Activated effector memory CD4-positive, alpha-beta T cell treated with anti-CD3 and anti-CD28 coated beads, Interleukin-2, amount 50 U/mL, for 16 hours (primary cell): ENCODE measurements at places on chromosomes 7 and 10.

DNA sequence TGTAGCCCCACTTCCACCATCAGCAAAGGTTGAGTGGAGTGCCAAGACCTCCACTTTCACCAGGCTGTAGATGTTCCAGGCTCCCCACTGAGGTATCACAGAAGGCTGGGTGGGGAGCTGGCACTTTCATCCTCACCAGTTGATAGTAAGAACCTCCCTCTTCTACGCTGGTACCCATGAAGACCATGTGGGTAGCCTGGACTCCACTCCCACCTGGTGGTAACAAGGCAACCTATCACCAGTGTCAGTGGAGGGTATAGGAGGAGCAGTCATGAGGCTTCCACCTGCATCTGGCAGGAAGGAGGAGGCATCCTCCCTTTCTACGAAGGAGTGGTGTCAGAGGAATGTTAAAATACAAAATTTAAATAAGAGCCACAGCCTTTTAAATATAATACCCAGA lies 4.4 kb downstream of the SMIM30 start:
- DNase-seq, result no peak

- no peak for DNase-seq
Measured at GRCh38 chr7:21754963-21755362, 190.7 kb downstream of the CDCA7L start.

GRCh38 chr10:117945651-117946050 lies 101.1 kb downstream of the RAB11FIP2 start:
- no peak for DNase-seq

GRCh38 chr10:133143200-133143533 lies 16.9 kb upstream of the KNDC1 start:
- DNase-seq, result peak; percentile 39

DNA sequence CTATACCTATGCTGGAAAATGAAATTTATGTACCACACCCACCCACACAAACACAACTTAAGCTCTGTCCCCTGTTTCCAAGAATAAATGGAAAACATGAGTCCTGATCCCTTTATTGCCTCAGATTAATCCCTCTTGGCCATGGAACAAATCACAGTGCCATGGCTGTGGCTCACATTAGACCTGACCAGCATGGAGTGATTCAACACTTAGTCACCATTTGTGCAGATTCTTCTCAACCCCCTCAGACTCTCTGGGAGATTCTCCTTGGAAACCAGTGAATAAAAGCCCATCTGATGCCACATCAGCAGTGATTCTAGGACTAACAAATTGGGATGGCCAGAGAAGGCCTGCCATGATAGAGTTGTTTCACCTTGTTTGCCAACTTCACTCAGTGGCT lies 204.4 kb upstream of the TMEM72 start:
- no peak for DNase-seq

DNA sequence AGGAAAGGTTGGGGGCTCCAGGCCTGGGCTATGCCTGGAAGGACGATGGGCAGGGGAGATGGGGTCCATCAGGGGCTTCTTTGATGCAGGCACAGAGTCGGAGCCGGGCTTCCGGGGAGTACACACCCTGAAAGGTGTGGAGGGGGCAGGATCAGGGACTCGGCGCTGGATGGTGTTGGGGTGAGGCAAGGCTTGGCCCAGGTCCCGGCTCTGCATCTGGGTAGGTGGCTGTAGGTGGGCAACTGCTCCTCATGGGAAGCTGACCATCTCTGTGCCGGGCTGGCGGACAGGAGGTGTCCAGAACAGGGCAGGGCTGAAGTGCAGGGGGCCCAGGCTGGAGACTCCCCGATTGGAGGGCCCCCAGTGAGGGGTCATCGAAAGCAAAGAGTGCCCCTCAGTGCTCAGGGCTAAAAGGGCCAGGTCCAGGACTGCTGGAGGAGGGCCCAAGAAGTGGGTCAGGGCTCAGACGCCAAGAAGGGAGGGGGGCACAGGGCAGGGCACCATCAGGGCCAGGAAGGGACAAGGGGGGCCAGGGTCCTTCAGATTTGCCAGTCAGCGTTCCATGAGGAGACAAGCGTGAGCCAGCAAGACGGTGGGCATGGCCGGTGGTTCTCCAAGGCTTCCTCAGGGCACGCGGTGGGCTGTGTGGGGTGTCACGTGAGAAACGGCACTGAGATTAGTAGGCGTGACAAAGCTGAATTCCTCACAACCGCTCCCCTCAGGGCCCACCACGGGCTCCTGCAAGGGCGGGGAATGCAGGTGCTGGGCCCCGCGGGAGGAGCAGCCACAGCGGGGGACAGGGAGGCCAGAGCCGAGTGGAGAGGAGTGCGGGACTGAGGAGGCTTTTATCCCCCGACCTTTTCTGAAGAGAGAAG lies 97.0 kb downstream of the BMS1 start:
- no peak for DNase-seq

- DNase-seq, result no peak
Measured at GRCh38 chr7:121211253-121211652, 117.5 kb upstream of the WNT16 start.

DNA sequence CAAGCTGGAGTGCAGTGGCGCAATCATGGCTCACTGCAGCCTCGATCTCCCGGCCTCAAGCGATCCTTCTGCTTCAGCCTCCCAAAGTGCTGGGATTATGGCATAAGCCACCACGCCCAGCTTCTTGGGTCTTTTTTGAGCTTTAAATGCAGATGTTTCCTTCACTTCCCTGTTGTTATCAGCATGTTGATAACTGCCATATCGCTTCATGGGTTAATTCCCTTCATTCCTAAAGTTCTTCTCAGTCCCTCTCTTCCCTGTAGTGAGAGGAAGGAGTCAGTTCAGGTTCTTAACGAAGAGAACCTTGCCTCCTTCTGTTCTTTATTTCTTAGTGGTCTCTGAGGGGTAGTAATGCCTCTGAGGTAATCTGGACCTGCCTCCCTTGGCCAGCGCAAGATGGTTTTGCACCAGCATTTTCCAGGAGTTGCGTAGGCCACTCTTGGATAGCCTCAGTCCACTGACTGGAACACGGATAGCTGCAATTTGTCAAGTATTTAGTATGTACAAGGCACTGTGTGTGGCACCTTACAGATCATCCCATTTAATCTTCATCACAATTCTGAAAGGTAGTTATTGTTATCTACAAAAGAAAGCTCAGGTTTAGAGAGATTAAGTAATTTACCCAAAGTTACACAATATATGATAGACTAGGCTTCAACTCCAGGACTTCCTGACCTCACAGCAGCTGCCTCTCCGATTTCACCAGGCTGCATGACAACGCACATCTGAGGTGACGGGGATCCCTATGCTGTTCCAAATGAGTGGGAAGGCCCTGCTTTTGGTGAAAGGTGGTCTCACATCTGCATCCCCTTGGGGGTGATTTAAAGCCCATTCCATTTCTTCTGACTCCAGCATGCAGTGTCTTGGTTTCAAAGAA lies 60.5 kb downstream of the GATA3 start:
- DNase-seq, result no peak

DNA sequence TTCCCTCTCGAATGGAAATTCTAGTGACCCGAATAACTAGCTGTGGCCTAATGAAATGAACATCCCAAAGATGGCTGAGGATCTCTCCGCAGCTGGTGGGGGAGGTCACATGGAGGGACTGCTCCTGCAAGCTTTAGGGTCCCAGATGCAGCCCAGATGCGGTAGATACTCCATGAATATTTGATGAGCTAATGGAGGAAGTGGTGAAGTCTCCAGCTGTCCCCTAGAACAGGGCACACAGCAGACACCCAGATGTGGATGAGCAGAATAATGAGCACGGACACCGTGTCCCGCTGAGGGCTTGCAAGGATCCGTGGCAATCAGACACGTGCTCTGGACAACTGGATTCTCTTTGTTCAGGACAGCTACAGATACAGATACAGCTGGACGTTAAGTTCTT lies 59.2 kb downstream of the DENND2A start:
- DNase-seq, result no peak

DNA sequence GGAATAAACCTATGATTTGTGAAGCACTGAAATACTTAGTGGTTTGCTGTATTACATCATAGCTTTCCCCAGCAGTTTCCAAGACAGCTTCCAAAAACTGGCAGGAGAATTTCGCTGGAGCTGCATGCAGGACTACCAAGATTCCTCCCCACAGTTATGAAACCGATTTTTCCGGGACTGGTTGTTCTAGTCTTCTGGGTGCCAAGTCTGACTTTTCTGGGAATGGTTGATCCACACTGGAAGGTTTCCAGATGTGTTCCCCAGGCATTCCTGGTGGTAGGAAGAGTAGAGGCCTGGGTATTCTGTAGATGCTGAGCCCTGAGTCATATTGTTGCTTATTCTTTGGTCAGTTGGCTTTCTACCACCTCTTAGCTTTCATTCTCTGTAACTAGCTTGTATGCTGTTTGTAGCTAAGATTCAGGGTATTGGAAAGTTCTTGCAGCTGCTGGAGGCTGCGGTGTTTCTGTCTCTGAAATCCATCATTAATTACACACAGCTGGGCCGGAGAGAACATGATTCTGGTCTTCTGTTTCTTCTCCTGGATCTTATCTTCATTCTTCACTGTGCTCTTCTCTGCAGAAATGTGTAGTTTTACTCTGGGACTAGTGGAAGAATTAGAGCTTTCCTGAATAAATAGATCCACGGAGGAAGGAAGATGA lies 6.3 kb downstream of the ABCC2 start:
- no peak for DNase-seq

GRCh38 chr7:118169146-118169545 lies 14.8 kb upstream of the LSM8 start:
- no peak for DNase-seq

DNA sequence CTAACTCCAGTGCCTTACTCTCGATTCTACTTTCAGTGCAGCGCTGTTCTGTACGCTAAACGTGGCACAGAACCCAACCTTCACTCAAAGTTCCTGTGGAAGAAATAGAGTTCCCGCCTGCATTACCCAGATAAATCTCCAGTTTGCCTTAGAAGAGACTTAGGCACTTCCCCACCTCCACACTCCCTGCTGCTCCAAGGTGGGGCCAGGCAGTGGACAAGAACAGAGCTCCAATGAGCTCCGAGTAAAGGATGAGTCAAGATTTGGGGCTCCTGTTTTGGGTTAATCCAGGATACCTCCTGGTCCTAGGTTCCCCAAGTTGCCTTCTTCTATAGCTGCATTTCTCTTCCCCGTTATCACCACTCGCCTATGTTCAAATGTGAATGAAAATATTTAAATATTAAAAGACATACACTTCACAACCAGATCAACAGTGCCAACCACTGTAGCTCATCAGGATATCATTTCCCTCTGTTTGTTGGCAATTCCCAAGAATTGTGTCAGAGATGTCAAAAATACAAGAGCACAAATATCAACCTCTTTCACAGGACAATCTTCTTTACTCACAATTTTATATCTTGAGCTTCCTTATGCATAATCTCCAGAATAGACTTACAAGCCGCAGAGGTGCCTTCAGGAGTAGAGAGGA lies 48.0 kb downstream of the MALSU1 start:
- DNase-seq, result no peak

DNA sequence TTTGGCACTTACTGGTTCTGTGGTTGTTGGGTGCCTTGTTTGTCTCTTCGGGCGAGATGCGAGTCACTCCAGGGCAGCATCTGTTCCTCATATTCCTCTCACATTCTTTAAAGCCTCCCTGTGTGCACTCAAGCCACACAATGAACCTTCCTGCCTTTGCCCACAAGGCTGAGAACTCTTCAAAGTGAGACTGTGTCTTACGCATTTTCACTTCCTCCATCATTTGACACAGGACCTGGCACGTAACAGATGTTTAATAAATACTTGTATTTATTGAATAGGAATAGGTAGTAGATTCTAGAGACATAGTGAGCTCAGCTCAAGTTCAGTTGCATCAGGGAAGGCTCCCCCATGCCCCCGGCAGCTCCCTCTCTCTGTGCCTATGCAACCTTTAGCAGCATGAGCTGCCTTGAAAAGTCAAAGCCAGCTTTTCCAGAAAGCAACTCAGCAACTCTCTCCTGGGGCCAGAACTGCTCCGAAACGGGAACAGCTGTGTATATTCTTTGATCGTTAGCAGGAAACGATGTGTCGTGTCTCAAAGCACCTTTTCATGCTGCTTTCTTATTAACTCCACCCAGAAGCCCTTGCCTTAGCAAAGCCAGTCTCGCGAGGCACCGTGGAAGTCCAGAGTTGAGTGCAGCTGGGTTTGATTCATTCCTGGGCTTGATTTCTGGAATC lies 97.5 kb downstream of the PFKFB3 start:
- peak; percentile 67 for DNase-seq

GRCh38 chr7:150895809-150896208 lies 43.5 kb downstream of the AOC1 start:
- no peak for DNase-seq

DNA sequence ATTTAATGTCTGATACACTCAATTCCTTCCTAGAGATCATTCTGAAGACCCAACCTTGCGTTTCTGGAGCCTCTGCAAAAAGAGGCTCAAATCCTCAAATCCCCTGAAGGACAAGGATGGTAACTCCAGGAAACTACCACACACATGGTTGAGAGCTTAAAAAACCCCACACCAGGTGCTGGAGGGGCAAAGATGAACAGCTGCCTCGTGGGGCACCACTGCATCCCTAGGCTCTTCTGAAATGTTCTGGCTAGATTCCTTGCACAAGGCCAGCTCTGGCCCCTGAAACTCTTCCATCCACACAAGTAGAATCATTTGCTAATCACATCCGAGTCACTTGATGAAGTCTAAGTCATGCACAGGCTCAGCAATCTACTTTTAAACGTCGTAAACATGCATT lies 286.6 kb downstream of the ELMO1 start:
- no peak for DNase-seq

DNA sequence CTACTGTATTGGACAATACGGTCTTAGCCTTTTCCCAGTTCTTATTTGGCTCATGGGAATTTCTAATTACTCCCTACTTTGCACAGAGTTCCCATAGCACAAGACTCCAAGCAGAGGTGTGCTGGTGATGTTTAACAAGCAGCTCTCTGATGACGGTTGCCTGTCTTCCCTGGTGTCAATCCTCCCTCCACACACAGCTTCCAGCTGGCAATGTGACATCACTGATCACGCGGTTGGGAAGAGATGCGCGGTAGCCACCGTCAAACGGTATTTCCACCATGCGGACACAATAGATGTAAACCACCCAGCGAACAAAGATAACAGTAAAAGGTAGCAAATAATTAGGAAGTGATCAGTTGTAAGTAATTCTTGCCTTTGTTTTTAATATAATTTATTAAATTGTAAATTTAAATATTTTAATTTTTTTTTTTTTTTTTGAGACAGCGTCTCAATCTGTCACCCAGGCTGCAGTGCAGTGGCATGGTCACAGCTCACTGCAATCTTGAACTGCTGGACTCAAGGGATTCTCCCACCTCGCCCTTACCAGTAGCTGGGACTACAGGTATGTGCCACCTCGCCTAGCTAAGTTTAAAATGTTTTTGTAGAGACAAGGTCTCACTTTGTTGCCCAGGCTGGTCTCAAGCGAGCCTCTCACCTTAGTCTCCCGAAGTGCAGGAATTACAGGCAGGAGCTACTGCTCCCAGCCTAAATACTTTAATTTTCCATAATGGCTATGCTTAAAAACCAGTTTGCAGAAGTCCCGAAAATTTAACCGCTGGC lies 36.3 kb upstream of the IL15RA start:
- no peak for DNase-seq
